ENCODE measurements at places on chromosomes 12 and 14. TPM values are rescaled to one million over a fixed set of nuclear protein-coding genes. Genes with fewer than 3 reads are reported as not detected.

DNA sequence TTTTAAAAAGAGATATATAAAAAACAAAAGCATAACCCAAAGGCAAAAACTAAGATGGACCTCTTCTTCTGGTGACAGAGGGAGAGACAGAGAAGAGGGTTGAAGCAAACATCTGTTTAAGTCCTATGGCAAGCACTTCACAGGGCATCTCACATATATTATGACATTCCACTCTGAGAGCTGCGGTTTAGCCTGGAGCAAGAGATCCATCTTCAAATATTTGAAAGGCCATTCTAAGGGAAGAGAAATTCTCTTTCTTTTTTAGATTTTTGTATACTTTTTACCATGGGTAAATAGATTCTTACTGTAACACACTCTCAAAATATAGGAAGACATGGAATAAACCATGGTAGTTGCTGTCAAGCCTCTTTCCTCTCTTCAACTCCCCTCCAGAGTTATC, 204.1 kb downstream of the GXYLT1 start:
- H3K27ac ChIP-seq, result no peak overlapping the region
- no peaks in the 10 kb centered on the region for H3K27me3 ChIP-seq
- no peak for DNase-seq
- no peaks in the 10 kb centered on the region for H3K4me1 ChIP-seq

- no peaks in the 10 kb centered on the region for H3K36me3 ChIP-seq
- no peak for DNase-seq
- H3K4me3 ChIP-seq, result no peak overlapping the region
- H3K27ac ChIP-seq, result no peak overlapping the region
- no peaks in the 10 kb centered on the region for H3K4me1 ChIP-seq
- no peaks in the 10 kb centered on the region for H3K27me3 ChIP-seq
Measured at GRCh38 chr14:55553791-55554190, 26.2 kb upstream of the KTN1 start.

DNA sequence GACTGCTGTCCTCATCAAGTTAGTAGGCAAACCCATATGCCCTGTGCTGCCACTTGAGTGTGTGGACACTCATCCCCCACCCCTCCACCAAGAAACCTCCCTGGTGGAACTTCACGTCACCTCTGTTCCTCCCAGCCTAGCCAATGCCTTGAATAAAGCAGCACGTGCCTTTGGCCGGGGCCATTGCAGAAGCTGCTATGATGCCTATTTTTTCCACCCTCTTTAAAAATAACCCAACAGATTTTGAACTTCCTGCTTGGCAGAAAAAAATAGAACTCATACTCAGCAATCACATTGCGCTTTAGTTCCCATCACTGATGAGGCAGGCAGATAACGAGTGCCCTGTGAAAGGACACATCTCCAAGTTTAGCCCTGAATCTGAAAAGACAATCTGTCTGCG, 23.1 kb upstream of the PWP1 start:
- no peak overlapping the region for H3K27ac ChIP-seq
- no peaks in the 10 kb centered on the region for H3K27me3 ChIP-seq
- no peaks in the 10 kb centered on the region for H3K4me1 ChIP-seq

- peaks cover 83% of the 10 kb centered on the region for H3K36me3 ChIP-seq
- no peak overlapping the region for H3K27ac ChIP-seq
- peaks cover 24% of the 10 kb centered on the region for H3K4me1 ChIP-seq
- no peak overlapping the region for H3K4me3 ChIP-seq
- H3K27me3 ChIP-seq, result no peaks in the 10 kb centered on the region
Measured at GRCh38 chr12:56110571-56110970, 5.9 kb upstream of the RPL41 start.

The PLEKHG7 gene
- 8.8 TPM for total RNA-seq
